ENCODE measurements at places on chromosomes 16 and 17. TPM values are rescaled to one million over a fixed set of nuclear protein-coding genes. Genes with fewer than 3 reads are reported as not detected.

The HAS3 gene
- total RNA-seq: 0.25 TPM

The ACE gene
- total RNA-seq: 4.6 TPM

The GPR179 gene
- under 0.01 TPM for total RNA-seq

The PLSCR3 gene
- 20.5 TPM for total RNA-seq

The CBFA2T3 gene
- not detected for total RNA-seq

All from uterine smooth muscle cell (primary cell).